ENCODE measurements at places on chromosomes 2 and 18. TPM values are rescaled to one million over a fixed set of nuclear protein-coding genes. Genes with fewer than 3 reads are reported as not detected.

The MAP3K19 gene
- not detected for total RNA-seq

The GALR1 gene
- total RNA-seq: not detected

The HOXD12 gene
- not detected for total RNA-seq

The PFN4 gene
- 0.64 TPM for total RNA-seq

DNA sequence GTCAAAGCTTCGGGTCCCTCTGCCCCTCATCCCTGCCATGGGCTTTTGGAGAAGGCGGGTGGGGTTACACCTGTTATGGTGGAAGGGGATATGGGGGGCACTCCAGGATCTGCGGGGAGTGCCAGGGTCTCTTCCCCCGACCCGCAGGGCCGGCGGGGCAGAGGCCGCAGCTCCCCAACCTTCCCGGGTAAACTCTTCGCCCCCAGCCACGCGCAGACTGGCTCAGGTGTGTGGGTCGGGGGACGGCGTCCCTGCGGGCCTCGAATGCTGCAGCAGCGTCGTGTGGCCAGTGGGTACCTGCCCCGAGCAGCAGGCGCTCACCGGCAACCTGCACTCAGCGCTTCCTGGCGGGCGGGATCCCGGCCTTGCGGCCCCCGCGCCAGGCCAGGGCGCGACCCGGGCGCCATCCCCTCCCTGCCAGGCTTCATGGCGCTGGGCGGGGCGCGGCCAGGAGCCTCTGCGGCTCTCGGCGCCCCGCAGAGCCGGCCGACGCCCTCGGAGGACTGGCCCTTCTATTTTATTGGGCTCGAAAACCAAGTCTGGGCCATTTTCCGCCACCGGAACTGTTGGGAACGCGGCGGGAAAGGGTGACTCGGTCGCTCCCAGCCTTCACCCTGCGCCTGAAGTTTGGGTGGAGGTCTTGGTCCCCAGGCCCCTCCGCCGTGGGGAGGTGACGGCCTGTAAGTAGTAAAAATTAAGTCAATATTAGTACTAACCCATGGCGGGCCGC is 4.5 kb downstream of the GBX2 start:
- no peak for DNase-seq

DNA sequence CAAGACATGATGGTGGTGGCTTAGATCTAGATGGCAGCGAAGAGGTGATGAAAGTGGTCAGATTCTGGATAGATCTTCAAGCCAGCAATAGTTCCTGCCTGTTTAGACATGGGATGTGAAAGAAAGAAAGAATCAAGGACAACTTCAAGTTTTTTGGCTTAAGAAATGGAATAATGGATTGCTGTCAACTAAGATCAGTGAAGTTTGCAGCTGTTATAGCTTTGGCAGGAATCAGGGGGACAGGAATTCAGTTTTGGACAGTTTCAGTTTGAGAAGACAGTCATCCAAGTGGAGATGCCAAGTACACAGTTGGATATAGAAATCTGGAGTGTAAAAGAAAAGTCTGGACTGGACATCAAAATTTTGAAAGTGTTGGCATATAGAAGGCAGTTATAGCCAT is 283.7 kb upstream of the PKDCC start:
- no peak for DNase-seq

DNA sequence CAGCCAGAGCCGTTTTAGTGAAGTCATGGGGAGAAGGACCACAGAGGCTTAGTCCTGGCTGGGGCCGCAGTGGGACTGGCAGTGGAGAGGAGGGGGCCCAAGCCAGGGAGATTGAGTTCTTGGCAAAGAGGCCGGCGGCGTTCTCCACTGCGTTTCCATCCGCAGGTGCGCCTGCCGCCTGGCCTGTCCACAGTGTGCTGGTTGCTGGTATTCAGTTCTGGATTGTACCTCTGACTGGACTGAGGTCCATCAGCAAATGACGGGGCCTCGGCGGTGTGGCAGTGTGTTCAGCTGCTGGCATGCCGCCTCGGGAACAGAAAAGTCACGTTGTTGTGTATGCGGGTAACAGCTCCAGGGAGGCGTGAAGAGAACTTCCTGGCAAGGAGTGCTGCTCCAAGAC is 36.8 kb downstream of the LRRFIP1 start:
- no peak for DNase-seq

GRCh38 chr2:3586220-3586619 is 8.7 kb upstream of the COLEC11 start:
- DNase-seq: no peak

DNA sequence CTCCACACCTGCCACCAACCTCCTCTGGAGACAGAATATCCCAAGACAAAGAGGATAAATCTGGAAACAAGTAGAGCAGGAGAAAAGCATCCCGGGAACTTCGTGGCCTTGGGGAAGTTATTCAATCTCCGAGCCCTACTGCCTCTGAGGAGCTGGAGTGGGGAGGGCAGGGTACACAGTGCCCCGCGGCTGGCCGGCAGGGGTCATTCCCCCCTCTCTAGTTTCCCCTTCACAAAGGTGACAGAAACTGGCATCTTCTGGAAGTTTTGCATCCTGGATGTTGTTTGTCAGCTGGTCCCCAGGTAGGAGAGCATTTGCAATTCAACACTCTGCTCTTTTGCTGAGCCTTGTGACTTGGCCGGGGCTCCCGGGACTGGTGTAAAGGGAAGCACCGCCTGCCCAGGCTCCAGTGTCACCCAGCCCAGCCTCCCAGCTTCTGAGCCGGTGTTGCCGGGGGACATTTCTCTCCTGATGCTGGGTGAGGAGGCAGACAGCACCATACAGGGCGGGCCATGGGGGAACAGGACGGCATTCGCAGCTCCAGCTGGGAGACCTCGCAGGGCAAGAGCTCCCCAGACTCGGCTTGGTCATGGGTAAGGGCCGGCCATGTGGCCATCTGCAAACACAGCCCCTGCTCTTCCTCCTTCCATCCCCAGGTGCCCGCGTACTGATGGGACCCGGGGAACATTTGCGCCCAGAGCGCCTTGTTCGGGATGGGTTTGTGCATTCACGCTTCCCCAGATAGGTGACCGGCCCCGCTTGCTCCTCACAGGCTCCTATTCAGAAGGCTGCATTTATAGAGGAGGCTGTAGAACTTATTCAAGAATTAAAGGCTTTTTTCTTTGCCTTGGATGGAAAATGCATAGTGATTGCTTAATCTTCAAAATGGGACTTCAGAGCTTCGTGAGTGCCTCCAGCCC is 7.4 kb upstream of the NTSR2 start:
- DNase-seq: no peak

DNA sequence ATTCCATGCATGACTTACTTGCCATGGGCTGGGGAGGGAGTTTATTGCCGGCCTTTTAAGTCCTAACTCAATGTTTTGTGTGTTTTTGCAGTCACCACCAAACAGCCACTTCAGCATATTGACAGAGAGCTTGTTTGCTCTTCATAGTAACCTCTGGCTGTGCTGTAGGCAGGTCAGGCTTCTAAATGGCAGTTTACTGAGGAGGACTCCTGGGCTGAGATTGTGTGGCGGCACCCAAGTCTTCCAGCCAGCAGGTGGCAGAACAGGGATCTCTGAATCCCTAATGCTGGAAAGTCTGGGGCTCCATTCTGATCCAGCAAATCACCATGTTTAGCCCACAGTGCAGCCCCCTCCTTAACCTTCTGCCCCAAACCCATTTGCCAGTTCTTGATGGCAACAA is 121.2 kb downstream of the CAPN13 start:
- no peak for DNase-seq

GRCh38 chr18:45012286-45012685 is 331.6 kb downstream of the SETBP1 start:
- DNase-seq: no peak

GRCh38 chr2:138086576-138086975 is 122.3 kb downstream of the HNMT start:
- peak; percentile 61 for DNase-seq

GRCh38 chr2:20115902-20116301 is 64.5 kb upstream of the LAPTM4A start:
- DNase-seq: no peak

GRCh38 chr2:237859082-237859433 is 365 bp upstream of the RAMP1 start:
- no peak for DNase-seq

GRCh38 chr2:226131299-226131784 is 668.3 kb downstream of the IRS1 start:
- DNase-seq: no peak

GRCh38 chr2:215493376-215493775 is 57.5 kb upstream of the FN1 start:
- no peak for DNase-seq

DNA sequence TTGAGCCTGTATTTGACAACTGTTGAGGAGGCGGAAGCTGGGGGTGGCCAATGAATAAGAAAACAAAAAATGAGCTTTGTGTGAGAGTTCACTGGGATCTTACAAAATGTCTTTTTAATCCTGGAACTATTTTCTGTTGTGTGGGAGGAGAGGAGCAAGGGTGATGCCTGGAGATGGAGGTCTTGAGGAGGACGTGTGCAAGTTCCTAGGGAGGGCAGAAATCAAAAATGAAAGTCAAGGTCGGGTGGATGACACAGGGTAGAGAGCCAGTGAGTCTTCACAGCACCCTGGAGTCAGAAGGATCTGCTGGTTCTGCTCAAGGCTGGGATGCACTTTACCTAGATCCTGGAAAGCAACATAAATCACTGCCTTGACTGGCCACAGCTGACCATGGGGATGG is 180.3 kb upstream of the PKDCC start:
- DNase-seq: no peak

GRCh38 chr18:434410-434809 is 66.1 kb downstream of the COLEC12 start:
- DNase-seq: no peak

DNA sequence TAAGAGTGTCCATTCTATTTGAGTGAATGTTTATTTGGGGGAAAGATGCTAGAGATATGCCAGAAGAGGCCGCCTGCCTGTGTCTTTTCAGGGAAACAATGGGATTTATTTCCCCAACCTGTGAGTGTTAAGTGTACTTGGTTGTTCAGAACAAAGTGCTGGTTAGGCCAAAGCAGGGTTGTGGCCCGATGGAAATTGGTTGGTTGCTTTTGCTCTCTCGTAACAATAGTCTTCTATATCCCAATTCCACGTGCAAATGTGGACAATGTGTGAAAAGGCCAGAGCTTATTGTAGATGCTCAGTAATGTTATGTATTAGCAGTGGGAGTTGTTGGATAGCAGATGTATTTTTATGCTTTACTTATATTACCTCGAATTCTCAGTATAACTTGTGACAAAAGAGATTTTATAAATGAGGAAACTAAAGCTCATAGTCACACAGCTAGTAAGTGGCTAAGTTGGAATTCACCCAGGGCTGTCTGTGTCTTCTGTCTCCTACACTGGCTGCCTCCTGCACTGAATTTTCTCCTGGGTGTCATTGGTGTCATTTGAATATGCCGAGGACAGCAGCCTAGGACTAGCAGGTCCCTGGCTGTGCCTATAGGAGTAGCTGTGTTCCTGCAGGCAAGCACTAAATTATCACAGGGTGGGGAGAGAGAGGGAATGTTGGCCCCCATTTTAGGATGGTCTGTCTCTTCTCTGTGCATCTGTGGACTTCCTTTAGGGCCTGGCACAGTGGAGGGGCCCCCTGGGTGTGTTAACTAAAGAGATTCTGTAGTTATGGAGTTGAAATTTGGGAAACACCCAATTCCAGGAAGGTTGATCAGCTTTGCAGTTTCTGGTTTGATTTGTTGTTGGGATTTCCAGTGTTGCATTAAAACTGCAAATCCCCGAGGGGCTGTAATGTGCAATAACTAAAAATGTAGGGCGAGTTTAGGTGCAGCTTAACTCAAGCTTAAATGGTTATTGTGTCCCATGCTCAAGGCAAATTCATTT is 21.6 kb downstream of the GPD2 start:
- DNase-seq: no peak

DNA sequence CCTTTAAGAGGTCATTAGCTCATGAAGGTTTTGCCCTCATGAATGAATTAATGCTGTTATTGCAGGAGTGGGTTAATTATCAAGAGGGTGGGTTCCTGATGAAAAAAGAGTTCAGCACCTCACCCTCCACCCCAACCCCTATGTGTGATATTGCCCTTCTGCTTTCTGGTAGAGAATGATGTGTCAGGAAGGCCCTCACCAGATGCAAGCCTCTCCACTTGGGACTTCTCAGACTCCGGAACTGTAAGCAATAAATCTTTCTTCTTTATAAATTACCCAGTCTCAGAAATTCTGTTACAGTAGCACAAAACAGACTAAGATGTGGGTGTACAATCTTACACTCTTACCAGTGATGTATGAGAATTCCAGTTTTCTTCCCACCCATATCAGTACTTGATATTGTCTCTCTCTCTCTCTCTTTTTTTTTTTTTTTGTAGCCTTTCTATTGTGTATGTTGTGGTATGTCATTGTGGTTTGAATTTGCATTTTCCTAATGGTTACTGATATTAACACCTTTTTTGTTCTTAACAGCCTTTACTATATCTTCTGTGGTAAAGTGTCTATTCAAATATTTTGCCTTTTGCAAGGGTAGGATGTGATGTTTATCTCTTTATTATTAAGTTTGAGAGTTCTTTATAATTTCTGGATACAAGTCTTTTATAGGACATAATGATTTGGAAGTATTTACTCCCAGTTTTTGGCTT is 10.4 kb upstream of the MAP2 start:
- DNase-seq: no peak

- DNase-seq: no peak
Measured at GRCh38 chr18:26702086-26702485, 153.7 kb upstream of the KCTD1 start.

DNA sequence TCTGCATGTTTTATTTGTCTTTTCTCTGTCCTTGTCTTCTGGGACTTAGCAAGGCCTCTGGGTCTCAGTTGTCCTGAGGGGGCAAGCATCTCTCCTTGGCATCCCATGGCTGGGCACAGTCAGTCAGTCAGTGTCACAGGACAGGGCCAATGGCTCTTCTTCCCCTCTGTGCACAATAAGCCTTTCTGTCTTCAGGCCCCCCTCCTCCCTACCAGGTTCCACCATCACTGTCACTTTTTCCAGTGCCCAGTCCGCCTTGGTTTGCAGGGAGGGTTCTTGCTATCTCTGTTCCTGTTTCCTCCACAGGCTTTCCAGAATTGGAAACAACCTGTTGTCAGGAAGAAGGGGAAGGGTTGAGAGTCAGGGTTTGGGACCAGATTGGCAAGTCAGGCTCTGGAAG is 1.7 kb upstream of the VAMP5 start:
- DNase-seq: no peak

- no peak for DNase-seq
Measured at GRCh38 chr2:232926431-232926939, 56.4 kb downstream of the SNORC start.

DNA sequence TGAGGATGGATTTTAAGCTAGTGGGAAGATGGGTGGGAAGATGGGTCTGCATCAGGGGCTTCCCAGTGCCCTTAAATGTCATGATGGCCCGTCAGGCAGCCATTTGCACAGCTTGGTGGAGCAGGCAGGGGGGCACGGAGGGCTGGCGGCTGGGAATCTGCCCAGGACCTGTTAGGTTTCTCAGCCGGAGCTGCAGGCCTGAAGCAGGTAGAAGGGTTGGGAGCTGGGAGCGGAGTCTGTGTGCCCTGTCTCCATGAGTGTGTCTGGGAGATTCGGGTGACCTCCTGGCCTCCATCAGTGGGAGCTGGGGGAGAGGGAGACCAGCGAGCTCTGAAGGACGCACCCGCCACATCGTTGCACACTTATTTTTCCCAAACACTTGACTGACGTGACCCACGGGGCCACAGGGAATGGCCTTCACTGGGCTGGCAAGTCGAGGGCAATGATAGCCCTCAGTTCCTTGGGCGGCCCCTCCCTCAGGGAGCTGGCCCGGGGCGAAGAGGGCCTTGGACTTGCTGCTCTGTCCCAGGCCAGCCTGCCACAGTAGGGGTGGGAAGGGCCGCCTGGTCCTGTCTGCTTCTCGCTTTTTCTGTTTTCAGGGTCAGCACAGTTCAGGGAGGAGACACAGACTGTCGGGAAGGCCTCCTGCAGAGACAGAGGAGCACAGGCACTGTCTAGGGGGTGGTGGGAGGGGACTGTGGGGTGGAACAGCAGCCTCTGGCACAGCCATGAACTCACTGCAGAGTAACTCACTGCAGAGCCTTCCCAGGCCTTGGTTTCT is 236.8 kb downstream of the ZBTB7C start:
- no peak for DNase-seq

GRCh38 chr2:74037379-74037860 is 52.7 kb downstream of the TET3 start:
- peak; percentile 25 for DNase-seq

All from astrocyte (in vitro differentiated cells and primary cell).